NCI-H345 (cell line): ENCODE measurements at places on chromosomes 2 and 18.

GRCh38 chr2:126658905-126659561 lies 3.1 kb downstream of the GYPC start:
- no peak for DNase-seq

- DNase-seq, result no peak
These were observed 644.3 kb downstream of the IRS1 start for GRCh38 chr2:226155093-226155875.

DNA sequence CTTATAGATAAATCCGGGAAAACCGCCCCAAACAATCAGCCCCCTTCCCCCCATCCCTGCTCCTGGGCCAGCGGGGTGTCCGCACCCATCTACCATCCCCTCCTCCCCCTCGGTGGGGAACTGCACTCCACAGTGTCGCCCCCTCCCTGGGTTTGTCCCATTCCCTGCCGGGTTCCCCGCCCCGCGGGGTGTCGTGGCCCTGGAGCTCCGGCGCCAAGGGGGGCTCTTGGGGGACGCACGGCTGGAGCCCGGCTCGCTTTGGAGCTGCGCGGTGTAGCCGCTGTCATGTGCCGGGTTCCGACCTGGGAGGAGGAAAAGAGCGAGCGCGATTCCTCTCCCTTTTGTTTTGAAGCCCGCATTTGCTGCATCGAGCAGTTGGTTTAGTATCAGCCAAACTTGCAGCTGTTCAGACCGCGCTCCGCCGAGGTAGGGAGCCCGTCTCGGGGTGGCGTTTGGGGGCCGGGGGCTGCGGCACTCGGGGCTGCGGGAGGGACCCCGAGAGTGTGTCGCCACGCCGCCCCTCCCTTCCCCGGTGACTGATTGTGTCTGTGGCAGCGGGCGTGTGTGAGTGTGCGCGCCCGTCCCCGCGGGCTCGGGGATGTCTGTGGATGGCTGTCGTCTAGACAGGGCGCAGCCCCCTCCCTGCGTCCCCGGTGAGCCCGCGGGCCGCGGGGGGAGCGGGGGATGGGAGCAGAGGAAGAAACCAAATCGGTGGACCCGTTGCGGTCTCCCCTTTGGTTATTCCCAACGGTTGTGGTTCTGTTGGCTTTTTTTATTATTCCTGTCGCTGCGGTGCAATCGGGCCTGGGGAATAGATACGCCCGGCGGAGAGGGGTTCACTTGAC lies 797 bp downstream of the CTIF start:
- peak; percentile 56 for DNase-seq

- no peak for DNase-seq
These were observed 35.7 kb upstream of the RAB1A start for GRCh38 chr2:65165558-65165957.

DNA sequence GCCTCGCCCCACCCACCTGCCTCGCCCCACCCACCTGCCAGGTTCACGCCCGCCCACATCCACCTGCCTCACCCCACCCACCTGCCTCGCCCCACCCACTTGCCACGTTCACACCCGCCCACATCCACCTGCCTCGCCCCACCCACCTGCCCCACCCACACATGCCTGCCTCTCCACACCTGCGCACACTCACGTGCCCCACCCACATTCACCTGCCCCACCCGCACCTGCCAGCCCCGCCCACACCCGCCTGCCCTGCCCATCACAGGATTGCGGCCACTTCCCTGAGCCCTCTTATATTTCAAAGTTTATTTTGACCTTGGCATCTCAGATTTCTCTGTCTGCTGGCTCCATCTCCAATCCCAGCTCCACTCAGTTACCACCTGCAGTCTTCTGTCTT lies 217.5 kb upstream of the SOX11 start:
- DNase-seq, result no peak
